ENCODE measurements at places on chromosomes 7 and 10.

DNA sequence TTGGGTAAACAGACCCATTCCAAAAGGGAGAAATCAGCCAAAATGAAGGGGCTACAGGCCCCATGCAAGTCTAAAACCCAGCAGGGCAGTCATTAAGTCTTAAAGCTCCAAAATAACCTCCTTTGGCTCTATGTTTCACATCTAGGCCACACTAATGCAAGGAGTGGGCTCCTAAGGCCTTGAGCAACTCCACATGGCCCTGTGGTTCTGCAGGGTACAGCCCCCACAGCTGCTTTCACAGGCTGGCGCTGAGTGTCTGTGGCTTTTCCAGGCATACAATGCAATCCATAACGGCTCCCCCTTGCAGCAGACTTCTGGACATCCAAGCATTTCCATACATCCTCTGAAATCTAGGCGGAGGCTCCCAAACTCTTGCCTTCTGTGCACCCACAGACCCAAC lies 9.0 kb downstream of the TMEM243 start:
- no peak for DNase-seq

- no peak for DNase-seq
Measured at GRCh38 chr10:101351477-101351876, 2.5 kb upstream of the BTRC start.

DNA sequence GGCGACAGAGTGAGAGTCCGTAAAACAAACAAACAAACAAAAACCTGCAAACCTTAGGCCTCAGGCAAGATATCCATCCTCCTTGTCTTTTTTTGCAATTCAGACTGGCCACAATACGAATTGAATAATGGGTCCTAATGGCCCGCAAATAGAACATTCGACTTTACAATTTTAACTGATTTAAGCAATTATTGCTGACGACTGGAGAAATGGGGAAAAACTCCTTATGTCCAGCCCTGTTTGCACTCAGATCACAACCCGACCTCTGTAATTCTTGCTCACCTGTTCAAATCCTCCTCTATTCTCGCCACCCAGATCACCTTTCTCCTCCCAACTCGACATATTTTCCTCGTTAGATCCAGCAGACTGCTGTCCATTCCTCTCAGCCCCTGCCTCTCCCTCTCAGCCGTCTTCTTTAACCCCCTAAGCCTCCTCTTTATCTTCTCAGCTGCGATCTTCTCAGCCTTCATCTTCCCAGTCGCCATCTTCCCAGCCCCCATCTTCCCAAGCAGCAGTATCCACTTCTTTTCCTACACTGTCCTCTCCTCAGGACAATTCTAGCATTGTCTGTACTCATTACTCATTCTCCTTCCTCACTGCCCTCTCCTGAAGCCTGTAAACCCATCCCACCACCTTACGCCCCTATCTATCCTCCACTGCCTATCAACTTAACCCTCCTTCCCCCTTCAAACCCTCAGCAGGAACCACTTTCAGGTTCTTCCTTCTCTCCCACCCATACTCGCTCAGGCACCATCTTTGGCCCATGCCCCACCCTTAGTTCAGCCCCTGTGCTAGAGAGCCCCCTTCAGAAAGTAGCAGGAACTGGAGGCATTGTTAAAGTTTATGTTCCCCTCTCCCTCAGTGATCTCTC lies 61.8 kb downstream of the LRRC17 start:
- DNase-seq, result no peak

GRCh38 chr10:123526356-123527064 lies 139.6 kb upstream of the GPR26 start:
- no peak for DNase-seq

- no peak for DNase-seq
Measured at GRCh38 chr7:69791739-69792138, 193.5 kb downstream of the AUTS2 start.

GRCh38 chr10:73717556-73717955 lies 19.6 kb upstream of the AGAP5 start:
- DNase-seq, result peak; percentile 50

- no peak for DNase-seq
Measured at GRCh38 chr10:112519133-112519761, 72.2 kb downstream of the VTI1A start.

DNA sequence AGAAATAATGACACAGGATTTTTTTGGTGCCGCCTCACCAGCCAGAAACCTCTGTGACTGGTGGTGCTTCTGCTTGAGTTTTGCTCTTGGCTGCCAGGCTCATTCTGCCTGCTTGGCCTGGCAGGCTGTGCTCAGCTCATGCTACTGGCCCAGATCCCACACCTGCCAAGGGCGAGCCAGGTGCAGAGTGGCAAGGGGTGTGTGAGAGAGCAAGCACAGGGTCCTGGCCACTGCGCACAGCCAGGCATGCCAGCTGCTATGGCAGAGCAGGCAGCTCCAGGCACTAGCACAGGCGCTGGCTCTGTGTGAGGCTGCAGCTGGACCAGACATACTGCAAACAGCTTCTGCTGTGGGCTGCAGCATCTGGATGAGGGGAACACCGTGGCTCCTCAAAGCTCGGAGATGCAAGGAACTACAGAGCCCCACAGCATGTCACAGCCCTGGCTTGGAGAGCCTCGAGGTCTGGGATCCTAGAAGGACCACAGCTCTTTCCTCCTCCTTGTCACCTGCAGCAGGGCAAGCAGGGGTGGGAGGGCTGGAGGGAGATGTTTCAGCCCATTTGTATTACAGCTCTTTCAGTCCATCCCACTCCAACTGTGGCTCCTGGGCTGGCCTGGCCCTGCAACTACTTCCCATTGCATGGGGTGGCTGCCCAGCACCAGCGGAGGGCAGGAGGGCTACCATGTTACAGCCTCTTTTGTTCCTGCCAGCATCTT lies 313.4 kb upstream of the SEMA3C start:
- no peak for DNase-seq

DNA sequence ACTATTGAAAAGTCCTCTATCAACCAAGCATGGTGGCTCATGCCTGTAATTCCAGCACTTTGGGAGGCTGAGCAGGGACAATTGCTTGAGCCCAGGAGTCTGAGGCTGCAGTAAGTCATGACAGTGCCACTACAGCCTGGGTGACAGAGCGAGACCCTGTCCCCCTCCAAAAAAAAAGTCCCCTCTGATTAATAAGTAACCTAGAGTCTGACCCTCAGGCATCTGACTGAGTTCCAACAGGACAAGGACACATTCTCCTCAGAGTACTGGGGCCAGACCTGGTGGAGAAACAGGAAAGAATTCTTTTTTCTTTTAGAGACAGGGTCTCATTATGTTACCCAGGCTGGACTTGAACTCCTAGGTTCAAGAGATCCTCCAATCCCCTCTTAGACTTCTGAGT lies 10.0 kb downstream of the MORN4 start:
- DNase-seq, result no peak

DNA sequence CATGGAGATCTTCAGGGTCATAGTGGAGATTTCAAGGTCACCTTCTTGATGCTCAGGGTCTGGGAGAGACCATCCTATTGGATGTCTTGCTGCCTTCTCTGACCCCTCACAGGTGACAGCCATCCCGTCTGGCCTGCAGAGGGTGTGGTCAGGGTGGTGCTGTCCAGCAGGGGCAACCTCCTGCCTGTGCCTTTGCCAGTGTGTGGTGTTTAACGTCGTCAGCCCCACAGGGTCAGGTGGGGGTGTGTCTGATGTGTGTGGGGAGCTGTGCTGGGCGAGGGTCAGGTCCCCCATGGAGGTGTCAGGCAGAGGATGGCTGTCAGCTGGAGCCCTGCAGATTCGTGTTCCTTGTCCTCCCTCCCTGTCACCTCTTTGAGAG lies 16.5 kb downstream of the ADCY1 start:
- DNase-seq, result no peak

DNA sequence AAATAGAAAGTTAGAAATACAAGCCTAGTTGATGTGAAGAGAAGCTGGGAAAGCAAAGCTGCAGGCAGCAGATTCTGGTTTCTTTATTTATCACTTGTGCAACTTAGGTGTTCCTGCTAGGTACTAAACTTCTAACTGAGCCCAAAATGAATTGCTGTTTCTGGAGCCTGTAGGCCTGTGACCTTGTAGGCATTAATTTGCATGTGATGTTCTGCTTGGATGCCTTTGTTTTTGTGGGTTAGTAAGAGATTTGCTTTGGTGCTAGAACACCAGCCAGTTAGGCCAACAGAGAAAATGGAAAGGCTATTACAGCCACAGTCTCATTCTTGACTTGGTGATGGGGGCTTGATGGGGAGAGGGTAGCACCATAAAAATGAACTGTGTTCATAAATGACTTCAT lies 370.7 kb downstream of the PPP1R3A start:
- DNase-seq, result no peak

DNA sequence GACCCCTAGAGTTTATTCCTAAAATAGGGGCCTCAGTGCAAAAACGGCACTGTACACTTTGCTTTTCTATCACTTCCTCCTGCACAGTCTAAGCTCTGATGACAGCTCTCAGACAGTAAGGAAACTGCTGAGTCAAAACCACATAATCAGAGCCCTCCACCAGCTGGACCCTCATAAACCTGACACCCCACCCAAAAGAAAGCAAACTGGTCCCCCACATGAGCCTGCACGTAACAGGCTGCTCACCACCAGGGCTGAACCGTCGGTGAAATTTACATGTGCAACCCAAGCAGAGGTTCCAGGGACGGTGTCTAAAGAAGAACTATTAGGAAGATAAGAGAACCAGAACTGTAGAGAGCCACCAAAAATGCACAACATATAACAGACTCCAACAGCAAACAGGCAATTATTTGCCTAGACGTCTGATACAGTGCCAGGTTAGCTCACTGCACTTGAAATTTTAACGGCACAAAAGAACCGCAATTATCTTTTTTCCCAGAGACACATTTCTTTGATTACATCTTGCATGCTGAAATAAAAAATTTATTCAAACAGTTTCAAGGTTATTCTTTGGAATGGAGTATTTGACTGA lies 19.6 kb downstream of the SGMS1 start:
- no peak for DNase-seq

- no peak for DNase-seq
Measured at GRCh38 chr10:61354401-61354975, 98.7 kb downstream of the TMEM26 start.

- DNase-seq, result no peak
Measured at GRCh38 chr10:131810036-131810804, 90.6 kb upstream of the PPP2R2D start.

GRCh38 chr7:17005271-17005670 lies 123.5 kb upstream of the AGR3 start:
- DNase-seq, result no peak

DNA sequence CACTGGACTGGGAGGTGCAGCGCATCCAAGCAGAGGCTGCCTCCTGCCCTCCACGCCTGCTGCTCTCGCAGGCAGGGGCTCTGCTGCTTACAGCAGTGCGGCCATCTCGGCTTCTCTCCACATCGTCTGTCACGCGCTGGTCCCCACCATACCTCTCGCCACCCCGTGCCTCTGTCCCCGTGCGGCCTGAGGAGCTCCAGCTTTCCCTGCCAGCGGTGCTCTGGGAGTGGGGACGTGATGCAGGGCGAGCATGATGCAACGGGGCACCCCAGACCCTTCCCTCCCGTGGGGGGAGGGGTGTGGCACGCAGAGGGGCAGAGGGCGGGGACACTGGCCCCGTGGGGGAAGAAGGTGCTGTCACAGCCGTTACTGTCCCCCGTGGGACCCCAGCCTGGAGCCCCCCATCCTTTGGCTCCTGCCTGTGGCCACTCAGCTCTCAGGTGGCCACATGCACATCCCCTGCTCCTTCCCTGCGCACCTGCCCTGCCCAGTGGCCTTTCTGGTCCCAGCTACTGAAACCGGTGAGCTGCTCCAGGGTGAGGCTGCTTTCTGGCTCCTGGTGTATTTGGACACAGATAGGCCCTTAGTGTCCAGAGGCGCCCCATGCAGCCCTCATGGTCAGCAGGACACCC lies 9.0 kb downstream of the GET4 start:
- DNase-seq, result no peak

DNA sequence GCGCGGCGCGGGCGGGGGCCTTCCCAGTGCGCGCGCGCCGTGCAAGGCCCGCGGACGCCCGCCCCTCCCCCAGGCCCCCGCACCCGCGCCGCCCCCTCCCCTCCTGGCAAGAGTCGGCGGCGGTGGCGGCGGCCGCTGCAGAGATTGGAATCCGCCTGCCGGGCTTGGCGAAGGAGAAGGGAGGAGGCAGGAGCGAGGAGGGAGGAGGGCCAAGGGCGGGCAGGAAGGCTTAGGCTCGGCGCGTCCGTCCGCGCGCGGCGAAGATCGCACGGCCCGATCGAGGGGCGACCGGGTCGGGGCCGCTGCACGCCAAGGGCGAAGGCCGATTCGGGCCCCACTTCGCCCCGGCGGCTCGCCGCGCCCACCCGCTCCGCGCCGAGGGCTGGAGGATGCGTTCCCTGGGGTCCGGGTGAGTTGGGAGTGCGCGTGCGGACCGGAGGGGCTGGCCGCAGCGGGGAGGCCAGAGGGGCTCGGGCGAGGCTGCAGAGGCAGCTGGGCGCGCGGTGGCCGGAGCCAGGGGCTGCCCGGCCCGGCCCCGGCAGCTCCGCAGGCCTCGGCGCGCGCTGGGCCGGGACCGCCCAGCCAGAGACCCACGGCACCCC lies at the start of gene BMPR1A:
TSS of gene BMPR1A (plus strand) at position 109 of the 602 bp plus-strand sequence. CDS start 119,400 bp downstream, outside the sequence.
- DNase-seq, result no peak

- no peak for DNase-seq
Measured at GRCh38 chr7:12703881-12704280, 16.4 kb downstream of the ARL4A start.

DNA sequence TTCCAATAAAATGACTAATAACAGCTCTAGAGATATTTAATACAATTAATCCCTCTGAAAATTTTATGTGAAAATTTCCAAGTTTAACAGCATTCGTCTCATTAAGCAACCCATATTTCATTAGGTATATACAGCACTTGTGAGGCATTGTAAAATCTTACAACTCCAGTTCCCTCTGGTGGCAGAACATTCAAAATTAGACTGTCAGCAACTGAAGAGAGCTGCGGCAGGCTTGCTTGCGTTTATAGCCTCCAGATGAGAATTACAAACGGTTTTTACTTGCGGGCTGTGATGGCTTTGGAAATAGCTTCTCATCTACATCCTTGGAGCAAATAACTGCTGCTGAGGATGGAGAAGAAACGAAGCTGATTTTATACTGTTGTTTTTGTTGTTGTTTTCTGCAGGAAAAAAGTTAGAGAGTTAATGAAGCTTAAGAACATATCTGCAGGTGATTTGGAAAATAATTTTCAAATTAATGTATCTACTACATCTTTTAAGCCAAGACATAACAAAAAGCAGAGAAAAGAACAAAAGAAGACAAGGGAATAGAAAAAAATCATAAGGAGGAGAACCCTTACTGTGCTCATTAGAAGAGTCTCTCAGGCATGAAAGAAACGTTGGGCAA lies 171.3 kb downstream of the MAGI2 start:
- no peak for DNase-seq

- no peak for DNase-seq
Measured at GRCh38 chr7:43760861-43761260, 2.4 kb downstream of the BLVRA start.

- no peak for DNase-seq
Measured at GRCh38 chr10:73501651-73502050, 5.8 kb upstream of the PPP3CB start.

Data from SIG-M5 (cell line).